ENCODE measurements at places on chromosomes 11 and 22.

- no peak for DNase-seq
These were observed 26.6 kb upstream of the SEPTIN5 start for GRCh38 chr22:19687561-19688300.

DNA sequence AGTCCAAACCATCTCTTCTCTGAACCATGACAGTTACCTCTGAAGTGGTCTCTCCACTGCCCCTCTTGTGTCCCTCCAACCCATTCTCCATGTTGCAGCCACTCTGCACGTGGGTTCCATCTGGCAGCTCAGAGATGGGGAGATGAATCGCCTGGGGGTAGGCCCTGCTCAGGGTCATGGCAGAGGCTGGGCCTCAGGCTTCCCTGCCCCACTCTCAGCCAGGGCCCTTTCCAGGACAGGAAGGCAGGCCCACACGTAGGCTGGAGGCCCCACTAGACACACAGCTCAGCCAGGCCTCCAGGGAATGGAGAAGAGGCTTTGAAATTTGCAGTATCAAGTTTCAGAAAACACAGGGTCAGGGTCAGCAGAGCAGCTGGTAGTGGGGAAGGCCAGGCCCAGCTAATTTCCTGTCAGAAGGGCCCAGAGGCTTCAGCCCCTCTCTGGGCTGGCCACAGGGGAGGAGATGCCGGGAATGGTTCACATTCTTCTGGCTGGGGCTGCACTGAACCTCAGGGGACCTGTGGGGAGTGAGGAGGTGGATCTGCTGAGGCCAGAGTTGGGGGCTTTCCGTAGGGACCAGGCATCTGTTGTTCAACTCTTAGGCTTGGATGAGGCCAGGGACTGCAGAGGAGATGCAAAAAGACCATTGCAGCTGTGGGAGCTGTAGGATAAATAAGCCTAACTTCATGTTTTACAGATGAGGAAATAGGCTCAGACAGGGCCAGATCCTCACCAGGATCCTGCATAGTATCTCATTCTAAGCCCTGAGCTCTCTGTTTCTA, 101.6 kb downstream of the SWAP70 start:
- DNase-seq: peak; percentile 96

DNA sequence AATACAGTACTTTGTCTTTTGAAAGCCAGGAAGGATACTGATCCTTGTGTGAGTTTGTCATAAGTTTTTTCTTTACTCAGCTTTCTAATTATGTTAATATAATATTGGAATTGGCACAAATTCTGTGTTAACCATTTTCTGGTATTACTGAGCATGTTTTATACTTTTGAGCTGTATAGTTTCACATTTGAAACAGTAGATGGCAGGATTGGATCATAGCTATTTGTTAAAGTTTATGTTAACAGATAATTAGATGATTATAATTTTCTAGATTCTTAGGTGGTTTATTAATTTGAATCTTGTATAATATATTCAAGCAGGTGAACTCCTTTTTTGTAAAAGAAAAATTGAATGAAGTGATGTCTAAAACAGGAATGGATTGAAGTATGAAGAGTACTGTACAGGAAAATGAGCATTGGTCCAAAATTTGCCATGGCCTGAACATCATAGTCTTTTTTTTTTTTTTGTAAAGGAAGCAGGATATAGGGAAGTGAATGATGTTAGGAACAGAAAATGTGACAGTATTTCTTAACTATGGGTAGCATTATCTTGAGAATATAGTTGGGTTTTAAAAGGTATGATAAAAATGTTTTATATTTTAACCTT, 102.0 kb downstream of the CYP2R1 start:
- peak; percentile 20 for DNase-seq

GRCh38 chr11:118606844-118607228, 579 bp upstream of the PHLDB1 start:
- DNase-seq: no peak

GRCh38 chr22:30445438-30446145, 20.0 kb downstream of the MTFP1 start:
- peak; percentile 59 for DNase-seq

DNA sequence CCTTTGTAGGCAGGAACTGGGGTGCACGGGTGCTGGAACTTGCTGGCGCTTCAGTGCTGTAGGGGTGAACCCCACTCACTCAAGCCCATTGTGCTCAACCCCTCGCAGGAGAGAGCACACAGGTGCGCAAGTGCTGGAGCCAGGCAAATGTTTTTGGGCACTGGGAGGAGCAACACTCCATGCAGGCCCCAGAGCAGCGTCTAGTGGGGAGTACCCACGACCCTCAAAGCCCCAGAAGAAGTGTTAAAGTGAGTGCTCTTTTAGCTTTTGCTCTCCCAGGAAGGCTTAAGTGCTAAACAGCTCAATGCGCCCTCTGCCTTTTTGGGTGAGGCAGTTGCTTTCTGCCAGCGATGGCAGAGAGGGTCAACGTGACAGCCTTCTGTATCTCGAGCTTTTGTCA, 282.2 kb upstream of the ARHGAP42 start:
- no peak for DNase-seq

- DNase-seq: no peak
These were observed 121.5 kb upstream of the B3GAT1 start for GRCh38 chr11:134533511-134533910.

DNA sequence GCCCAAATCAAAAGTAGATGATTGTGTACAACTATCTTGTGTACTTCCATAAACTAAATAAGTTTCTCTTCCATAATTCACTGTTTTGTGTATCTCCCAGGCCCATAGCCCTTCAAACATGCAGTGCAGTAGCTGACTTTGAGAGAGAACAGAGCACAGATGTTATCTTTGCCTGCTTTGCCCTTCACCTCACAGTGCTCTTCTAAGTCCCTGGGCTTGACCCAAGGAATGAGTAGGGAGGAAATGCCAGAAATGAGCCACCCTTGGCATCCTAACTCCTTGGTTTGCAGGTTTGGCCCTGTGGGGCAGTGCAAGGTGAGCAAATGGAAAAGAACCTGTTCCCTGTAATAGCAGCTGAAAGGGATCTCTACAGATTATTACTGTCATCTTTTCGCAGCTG, 79.2 kb downstream of the STIM1 start:
- no peak for DNase-seq

DNA sequence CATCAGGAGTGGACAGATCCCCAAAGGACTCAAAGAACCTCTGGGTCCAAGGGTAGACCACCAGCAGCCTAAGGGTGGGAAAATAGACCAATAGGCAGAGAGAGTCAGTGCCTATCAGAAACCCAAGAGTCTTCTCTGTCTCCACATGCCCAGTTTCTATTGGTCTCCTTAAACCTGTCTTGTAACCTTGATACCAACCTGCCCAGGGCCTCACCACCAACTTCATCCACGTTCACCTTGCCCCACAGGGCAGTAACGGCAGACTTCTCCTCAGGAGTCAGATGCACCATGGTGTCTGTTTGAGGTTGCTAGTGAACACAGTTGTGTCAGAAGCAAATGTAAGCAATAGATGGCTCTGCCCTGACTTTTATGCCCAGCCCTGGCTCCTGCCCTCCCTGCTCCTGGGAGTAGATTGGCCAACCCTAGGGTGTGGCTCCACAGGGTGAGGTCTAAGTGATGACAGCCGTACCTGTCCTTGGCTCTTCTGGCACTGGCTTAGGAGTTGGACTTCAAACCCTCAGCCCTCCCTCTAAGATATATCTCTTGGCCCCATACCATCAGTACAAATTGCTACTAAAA, at the start of gene HBB:
HBB (minus strand) TSS at position 340 of the 579 bp plus-strand sequence; CDS start at position 290, 50 bp downstream.
- no peak for DNase-seq

- peak; percentile 38 for DNase-seq
These were observed 94.2 kb upstream of the TBCEL start for GRCh38 chr11:120929664-120930154.

DNA sequence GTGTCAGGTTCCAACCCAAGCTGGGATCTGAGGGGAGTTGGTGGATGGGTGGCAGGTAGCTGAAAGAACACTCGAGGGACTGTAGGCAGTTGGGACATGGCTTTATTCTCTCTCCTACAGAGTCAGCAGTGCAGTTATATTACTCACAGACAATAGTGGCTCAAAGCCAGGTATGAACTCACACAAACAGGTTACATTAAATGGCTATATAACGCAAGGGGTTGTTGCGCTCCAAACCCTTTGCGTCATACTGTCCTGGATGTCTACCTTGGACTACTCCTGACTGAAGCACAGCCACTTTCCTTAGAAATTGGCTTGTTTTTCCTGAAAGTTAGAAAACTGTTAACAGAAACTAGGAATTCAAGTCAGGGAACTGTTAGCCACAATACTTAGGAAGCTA, 66.4 kb upstream of the OR4B1 start:
- peak; percentile 43 for DNase-seq

GRCh38 chr11:119359365-119360214, 13.1 kb upstream of the MFRP start:
- DNase-seq: no peak

GRCh38 chr11:66559142-66559865, 9.1 kb downstream of the CTSF start:
- peak; percentile 10 for DNase-seq

DNA sequence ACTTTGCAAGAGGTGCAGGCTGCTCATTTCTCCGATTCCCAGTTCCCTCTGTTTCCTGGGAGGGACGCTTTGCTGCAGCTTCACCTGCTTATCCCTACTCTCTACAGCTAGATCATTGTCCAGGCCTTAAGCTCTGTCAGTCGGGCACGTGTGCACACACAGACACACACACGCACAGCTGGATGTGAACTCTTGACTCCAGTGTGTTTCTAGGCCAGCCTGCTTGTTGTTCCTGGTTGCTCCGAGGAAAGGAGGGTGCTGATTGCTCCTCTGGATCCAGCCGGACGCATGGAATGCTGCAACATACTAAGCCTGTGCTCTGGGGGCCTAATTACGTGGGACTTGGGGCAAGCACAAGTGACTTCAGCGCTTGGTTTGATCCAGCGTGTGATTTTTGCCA, 19.7 kb downstream of the ZNRF3 start:
- no peak for DNase-seq

- DNase-seq: peak; percentile 14
These were observed 2.2 kb upstream of the RFPL2 start for GRCh38 chr22:32206774-32207758.

- peak; percentile 30 for DNase-seq
These were observed 314.6 kb downstream of the BLID start for GRCh38 chr11:121801394-121801748.

DNA sequence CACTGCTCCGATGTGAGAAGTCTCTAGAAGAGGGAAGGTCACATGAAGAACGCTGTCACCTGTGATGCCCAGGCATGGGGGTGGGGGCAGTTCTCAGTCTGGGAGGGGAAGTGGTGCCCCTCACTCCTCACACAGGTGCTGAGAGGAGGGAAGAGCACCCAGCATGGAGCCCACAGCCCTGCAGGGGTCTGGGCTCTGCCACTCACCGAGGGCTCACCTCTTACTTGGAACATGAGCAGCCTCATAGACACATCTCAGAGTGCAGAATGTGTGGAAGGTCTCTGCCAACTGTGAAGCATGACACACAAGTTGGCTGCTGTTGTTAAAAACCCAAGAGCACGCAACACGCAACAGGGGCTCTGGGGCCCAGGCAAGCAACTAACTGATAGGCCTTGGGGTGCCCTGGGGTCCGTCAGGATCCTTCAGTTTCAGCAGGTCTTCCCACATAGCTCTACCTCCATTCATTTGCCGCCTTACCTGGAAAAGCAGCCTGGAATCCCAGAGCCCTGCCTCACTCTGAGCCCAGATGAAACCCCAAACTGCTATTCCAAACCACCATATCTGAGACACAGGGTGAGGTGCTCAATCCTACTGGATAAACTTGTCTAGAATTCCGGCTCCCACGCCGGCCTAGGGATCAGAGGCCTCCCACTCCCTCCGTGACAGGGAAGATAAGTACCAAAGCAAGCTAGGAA, 17.5 kb upstream of the TMPRSS4 start:
- no peak for DNase-seq

GRCh38 chr22:39907047-39907446, 6.2 kb downstream of the GRAP2 start:
- DNase-seq: no peak

DNA sequence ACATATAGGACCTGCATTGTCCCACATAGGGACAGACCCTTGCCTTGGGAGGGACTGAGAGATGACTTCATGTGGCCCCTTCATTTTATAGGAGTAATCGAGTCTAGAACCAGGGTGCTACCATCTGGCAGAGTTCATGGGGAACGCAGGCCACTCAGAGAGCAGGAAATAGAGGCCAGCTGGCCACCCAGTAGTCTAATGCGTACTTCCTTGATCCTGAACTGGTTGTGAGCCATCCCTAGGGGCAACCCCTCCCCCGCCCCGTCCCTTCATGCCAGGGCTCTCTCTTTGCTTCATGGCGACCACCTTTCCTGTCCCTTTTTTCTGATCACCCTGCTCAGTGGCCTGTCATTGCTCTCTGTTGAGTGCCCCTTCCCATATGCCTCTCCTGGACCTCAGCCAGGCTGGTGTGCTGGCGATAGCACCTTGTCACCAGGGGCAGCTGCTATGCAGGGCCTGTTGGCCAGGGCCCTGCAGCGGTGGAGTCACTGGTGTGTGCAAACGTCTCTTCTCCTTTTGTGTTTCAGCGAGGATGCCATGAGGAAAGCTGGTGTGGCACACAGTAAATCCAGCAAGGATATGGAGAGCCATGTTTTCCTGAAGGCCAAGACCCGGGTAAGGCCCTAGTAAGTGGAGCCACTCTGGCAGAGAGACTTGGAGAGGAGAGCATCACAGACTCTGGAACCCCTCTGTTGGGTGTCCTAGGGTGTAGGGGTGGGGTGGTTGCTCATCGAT, 29.3 kb downstream of the MED15 start:
- DNase-seq: peak; percentile 18

DNA sequence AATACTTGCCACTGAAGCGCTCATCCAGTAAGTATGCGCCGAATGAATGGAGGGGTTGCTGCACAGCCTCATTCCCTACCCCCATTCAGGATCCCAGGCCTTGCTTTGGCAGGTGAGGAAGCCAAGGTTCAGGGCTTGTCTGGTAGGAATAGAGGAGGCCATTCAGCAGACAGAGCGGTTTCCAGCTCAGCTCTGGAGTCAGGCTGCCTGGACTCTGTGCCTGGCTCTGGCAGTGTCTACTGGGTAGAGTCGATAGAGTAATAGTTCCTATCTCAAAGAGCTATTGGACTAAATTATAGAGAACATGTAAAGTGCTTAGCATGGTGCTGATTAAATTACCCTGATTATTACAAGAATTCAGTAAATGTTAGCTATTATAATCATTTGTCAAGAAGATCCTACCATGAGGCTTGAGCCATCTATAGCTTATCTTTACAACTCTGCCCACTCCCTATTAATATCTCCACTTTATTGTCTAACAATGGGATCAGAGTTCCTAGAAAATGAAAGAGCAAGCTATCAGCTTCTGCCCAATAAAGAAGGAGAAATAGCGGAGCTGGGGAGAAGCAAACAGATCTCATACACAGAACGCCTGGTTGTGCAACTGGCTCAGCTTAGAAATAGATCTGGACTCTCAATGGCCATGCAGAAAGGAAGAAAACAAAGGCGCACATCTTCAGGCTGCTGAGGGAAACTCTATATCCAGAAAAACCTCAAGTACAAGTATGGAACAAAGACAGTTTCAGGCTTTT, 6.6 kb upstream of the SNX32 start:
- DNase-seq: no peak
